ENCODE measurements at places on chromosomes 2 and 18.
A peak's percentile ranks its signal among the peaks of the same experiment; 100 is the strongest.

GRCh38 chr2:240520130-240520973 lies 37.4 kb downstream of the ANKMY1 start:
- no peak for DNase-seq

DNA sequence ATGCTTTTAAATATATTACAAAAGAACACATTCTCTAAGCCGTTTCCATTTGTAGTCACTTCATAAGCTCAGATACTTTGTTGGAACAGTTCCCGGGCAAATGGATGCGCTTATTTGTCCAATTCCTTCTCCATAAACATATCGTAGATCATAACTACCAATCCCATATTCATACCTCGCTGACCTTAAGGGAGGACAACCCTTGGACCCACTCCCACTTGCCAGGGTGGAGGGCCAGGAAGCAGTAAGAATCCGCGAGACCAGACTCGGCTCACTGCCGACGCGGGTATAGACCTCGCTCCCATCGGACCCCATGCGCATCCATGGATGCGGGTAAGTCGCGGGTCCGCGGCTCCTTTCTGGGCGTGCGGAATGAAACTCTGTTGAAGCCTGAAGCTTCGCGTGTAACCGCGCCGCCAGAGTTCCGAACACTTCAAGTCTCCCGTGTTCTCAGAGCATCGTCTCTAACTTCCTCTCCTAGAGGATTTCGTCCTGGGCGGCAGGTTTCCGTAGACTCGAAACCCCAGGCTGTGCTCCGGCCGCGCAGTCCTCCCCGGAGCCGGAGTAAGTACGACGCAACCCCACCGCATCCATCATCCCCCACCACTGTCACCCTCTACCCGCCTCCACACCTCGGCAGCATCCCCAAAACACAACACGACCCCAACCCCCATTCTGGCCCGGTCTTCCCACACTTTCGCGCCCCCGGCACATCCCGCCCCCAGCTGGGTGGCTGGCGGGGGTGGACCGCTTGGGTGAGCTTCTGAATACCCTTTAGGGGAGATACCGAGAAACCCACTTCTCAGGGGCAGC lies 1.1 kb downstream of the DSC3 start:
- DNase-seq = peak; percentile 29

DNA sequence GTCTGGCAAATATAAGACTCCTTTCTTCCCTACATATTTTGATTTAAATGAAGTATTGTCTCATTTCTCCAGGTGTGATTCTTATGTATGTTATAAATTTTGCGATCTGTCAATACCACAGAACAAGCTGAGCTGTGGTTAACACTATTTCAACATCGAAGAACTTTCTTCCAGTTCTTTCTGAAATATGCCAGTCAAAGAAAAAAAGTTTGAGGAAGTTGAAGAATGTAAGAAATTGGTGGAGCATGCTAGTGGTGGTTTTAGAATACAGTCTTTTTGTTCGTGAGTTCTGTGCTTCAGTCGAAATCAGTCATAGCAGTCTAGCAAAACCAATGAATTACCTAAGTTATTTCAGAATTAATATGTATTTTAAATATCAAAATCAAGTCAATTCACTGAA lies 8.6 kb upstream of the COBLL1 start:
- DNase-seq = no peak

DNA sequence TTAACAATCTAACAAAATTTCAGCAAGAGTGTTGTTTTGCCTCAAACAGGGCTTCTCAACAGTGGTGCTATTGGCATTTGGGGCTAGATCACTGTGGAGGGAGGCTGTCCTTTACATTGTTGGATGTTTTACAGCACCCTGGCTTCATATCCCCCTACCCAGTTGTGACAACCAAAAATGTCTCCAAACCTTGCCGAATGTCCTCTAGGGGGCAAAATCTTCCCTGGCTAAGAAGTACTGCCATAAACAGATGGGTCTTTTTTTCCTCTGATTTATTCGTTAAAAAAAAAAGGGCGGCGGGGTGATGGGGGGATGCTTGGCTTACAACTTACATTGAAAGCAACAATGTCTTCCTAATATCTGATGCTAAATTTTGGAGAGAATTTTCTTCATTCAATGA lies 207.6 kb upstream of the CCDC150 start:
- DNase-seq = no peak

GRCh38 chr2:176449852-176450251 lies 180.6 kb downstream of the MTX2 start:
- no peak for DNase-seq

- no peak for DNase-seq
Observed at GRCh38 chr2:241592126-241592845, 33.7 kb downstream of the BOK start.

DNA sequence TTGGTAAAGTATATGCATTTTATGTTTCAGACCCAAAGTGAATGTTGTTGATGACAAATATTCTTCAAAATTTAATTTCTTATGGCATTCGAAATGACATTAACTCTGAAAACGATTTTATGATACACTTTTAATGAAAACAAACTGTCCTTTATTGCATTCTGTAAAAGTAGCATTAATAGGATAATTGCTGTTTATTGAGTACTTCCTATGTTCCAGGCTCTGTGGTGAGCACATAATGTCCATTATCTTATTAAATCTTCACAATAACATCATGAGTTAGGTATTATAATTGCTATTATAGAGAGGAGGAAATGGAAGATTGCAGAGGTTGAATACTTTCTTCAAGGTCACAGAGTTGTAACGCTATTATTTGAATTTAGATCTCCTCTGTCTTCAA lies 638.0 kb downstream of the LRP1B start:
- no peak for DNase-seq

DNA sequence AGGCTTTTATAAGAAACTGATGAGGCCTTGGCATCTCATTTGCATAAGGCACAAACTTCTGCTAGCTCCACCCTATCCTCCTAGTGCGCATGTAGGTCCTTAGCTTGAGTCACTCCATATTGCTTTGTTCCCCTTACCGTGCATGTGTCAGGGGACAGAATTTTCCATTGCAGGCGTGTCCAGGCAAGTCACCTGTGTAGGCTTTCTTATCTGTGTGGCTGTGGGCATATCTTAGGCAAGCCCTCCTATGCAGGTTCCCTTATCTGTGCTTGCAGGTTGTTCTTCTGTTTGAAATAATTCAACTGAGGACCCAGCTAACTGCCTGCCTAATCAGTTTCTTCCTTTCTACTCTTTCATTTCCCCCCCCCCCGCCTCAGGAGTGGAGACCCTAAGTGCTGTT lies 63.3 kb upstream of the CDCA7 start:
- DNase-seq = no peak

GRCh38 chr2:97844311-97844859 lies 131.0 kb downstream of the ZAP70 start:
- DNase-seq = no peak

GRCh38 chr2:156891609-156892008 lies 365.9 kb upstream of the GALNT5 start:
- DNase-seq = no peak

GRCh38 chr2:29112379-29112778 lies 2.8 kb upstream of the CLIP4 start:
- DNase-seq = no peak

DNA sequence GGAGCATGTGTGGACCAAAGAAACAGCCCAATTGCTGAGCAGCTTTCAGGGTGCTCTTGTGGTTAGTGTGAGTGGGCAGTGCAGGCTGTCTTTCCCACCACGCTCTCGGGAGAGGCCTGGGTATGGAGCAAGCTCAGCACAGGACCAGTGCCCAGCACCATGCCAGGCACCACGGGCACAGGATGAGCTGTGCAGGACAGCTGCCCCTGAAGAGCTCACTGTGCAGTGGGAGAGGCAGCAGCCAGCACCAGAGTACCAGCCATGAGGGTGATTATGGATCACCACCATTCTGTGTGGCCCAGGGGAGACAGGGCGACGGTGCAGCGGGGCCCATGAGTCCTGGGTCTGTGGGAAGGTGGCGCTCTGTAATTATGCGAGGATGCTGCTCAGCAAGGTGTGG lies 29.7 kb upstream of the FAHD2A start:
- no peak for DNase-seq

DNA sequence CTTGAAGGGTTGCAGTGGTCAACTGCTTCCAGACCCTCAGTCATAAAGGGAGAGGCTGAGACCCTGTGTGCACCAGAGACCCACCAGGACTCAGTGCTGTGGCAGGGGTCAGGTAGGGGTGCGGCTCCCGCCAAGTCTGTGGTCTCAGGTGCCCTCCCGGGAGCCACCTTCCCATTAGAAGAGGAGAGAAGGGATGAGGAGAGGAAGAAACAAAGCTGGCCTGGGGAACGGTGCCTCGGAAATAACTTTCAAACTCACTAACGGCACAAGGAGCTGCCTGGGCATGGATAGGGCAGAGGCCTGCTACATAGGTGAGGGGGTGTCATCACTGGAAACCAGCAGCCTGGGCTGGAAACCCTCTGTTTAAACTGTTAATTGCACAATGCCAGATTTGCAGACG lies 84.9 kb downstream of the TPO start:
- peak; percentile 14 for DNase-seq

DNA sequence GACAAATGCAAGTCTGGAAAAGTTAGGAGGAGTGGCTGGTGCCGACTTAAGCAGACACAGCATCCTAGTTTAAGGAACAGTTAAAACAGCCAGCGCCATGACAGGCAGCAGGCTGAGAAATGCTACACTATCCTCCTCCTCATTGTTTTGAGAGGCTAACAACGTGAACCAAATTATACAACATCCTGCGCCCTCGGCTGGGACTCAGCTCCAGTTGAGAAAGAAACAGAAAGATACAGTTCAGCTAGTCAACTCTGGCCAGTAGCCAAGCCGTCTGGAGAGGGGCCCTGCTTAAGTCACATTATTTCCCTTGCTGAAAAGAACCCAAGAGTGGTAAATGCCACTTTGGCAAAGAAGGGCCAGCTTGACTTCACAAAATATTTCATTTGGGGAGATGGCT lies 90.2 kb downstream of the BCL11A start:
- DNase-seq = no peak

DNA sequence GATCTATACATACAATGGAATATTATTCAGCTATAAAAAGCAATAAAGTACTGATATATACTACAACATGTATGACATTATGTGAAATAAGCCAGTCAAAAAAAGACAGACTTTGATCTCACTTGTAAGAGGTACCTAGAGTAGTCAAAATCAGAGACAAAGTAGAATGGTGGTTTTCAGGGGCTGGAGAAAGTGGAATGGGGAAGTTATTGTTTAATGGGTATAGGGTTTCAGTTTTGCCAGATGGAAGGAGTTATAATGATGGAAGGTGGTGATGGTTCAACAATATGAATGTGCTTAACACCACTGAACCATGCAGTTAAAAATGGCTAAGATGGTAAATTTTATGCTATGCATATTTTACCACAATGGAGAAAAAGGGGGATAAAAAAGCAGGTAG lies 6.3 kb downstream of the COBLL1 start:
- DNase-seq = no peak

DNA sequence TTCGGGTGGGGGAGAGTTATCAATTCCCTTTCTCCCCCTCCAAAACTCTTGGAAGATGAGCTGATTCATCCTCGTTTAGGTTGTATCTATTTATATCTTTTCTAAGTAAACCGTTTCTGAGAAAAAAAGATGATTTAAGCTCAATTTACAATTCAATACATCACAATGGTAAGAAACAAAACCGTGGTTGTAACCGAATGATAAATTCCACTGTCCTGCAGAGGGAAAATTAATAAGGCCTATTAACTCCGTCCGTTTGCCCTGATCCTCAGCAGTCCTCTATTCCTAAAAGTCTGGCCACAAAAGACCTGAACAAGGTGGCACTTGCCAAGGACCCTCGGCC lies 286.2 kb downstream of the TCF4 start:
- DNase-seq = no peak

DNA sequence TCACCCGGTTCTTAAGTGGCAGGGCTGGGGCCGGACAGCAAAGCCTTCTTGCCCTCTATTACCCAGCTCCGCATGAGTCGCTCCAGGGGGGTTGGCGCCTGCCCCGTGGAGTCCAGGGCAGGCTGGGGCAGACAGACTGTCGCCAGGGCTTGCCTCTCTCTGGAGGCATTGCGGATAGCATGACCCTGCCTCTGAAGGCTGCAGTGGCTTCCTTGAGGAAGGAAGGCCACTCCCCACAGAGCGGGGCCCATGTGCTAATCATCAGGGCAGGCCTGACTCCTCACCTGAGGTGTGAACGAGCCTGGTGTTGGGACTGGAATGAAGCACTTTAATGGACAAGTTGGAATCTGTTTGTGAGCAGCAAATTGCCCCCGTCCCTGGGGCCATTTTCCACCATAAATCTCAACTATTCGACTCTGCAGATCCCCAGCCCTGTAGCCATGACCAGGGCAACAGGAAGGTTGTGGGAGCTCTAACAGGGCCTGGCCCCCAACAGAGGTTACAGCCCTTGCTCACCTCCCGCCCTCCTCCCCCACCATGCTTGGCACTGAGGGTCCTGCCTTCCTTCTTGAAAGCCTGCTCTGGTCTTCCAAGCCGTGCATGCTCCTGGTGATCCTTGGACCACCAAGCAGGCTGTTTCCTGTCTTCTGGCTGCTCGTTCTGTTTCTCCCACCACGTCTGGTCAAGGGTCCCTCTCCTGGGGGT lies 144.9 kb upstream of the HAAO start:
- DNase-seq = no peak

DNA sequence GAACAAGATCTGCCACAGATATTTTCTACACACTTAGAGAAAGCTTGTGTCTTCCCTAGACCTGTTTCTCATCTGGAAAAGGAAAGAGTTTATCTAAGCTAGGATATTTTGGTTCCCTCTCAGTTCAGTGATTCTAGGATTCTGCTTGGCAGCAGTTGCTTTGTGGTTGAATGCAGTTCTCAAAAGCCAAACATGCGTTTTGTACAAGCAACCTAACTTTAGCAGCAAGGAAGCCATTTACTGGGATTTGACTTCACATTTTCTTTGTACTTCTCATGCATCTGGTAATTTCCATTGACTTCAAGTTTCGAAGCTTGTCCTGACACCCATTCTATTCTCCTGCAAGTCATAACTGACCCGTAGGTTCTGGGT lies 33.3 kb downstream of the VSNL1 start:
- no peak for DNase-seq
